ENCODE measurements at places on chromosomes 1 and 21.

GRCh38 chr1:168469690-168470089 lies 74.1 kb downstream of the XCL2 start:
- peak; percentile 70 for DNase-seq

- no peak for DNase-seq
Observed at GRCh38 chr21:45111703-45112102, 37.3 kb downstream of the ADARB1 start.

GRCh38 chr1:48691429-48692001 lies 85.2 kb downstream of the BEND5 start:
- no peak for DNase-seq

GRCh38 chr1:33137800-33138199 lies 44.0 kb downstream of the TRIM62 start:
- no peak for DNase-seq

DNA sequence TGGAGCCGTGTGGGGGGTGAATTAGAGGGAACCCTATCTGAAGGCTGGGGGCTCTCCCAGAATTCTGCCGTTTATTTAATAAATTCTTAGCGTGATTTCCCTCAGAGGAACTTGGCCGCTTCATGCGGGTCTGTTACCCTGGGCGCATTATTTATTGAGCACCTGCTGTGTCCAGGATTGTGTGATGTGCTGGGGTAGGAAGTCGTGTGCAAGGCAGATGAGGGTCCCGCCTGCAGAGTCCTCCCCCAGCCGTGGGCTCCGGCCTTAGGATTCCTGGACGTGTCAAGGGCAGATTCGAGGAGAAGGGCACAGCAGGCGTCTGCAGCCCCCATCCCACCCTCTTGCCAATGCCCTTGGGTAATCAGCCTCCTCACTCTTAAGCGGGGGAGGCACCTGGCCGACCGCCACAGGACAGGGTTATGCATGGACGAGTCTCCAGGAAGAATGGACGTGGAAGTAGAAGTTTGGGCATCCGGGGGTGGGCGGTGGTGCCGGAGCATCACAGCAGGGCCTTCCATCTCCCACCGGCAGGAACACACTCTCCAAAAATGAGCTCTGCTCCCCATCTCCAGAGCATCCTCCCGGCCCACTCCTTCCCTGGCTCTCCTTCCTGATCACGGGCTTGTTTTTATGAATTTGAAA lies 233.3 kb upstream of the C1orf174 start:
- DNase-seq, result no peak

- DNase-seq, result no peak
Observed at GRCh38 chr1:87961992-87962391, 633.3 kb downstream of the LMO4 start.

GRCh38 chr1:48250572-48250971 lies 28.1 kb downstream of the SLC5A9 start:
- DNase-seq, result no peak

DNA sequence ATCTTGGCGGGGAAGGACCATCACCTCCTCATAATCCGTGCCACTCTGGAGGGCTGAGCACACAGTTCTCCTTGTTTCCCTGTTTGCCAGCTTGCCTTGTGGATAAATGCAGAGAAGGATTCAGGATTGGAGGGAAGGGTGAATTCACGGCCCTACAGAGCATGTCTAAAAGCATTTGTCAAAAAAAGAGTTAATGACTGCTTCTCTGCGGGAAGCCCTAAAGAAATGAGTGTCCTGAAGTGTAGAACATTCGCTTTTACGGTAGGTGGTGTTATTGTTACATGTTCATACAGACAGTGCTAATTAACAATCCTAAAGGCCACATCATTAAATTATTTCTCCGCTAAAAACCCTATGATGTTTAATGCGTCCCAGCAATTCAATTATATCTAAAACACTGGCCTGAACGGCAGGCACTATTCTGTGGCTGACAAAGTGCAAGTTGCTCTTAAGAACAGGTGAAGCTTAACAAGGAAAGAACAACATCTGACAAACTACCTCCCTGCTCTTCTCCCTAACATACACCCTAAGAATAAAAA lies 112.3 kb upstream of the NFIA start:
- DNase-seq, result no peak

- DNase-seq, result no peak
Observed at GRCh38 chr1:210234329-210234757, 1.7 kb downstream of the SERTAD4 start.

- DNase-seq, result no peak
Observed at GRCh38 chr1:26318338-26319064, 743 bp downstream of the CD52 start.

- no peak for DNase-seq
Observed at GRCh38 chr1:5662744-5663126, 329.5 kb downstream of the NPHP4 start.

- no peak for DNase-seq
Observed at GRCh38 chr1:115115521-115116161, 26.3 kb upstream of the TSPAN2 start.

GRCh38 chr1:247747616-247748015 lies 325 bp downstream of the OR14A2 start:
- no peak for DNase-seq

DNA sequence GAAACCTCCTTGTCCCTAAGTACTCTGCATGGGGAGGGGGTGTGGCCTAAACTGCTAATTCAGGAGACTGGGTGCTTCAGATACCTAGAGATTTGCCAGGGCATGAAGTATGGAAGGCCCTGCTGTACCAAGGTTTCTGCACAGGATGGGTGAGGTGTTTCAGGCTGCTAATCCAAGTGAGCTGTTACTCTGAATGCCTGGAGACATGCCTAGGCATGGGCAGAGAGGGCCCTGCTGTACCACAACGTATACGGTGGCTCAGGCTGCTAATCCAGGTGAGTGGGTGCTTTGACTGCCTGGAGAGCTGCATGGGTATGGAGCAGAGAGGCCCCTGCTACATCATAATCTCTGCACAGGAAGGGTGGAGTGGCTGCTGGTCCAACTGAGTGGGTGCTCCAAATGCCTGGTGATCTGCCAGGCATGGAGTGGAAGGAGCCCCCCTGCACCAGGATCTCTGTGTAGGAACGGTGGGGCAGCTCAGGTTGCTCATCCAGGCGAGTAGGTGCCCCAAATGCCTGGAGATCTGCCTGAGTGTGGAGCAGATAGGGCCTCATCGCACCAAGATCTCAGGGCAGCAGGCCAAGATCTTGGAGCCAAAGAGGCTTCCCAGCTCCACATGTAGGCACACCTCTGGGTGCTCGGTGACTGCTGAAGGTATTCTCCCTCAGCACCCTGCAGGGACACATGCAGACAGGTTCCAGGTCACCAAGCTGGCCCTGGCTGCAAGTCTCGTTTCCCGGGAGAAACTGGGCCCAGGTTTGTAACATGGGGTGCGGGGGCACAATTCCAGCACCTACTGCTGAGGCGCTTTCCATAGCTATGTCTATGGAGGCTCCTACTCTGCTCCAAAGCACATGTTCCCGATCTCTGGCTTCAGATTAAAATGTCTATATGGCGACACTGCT lies 252.5 kb upstream of the PLXNA2 start:
- DNase-seq, result no peak

- no peak for DNase-seq
Observed at GRCh38 chr1:152917794-152918193, 9.4 kb downstream of the IVL start.

DNA sequence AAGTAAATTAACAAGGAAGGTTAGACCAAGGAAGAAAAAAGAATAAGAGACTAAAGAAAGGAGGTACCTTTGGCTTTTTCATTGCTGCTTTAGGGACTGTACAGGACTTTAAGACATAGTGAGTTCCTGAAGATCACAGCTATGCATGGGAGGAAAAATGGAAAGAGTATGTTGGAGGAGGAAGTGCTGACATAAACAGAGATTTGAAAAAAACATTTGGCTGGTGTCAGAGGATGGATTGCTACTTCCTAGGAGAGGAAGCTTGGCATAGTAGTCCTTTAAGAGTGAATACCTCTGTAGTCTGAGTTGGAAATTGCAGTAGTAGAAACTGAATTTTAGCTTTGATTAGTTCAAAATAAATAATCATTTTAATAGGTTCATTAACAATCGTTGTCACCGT lies 398.4 kb downstream of the RYR2 start:
- DNase-seq, result no peak

DNA sequence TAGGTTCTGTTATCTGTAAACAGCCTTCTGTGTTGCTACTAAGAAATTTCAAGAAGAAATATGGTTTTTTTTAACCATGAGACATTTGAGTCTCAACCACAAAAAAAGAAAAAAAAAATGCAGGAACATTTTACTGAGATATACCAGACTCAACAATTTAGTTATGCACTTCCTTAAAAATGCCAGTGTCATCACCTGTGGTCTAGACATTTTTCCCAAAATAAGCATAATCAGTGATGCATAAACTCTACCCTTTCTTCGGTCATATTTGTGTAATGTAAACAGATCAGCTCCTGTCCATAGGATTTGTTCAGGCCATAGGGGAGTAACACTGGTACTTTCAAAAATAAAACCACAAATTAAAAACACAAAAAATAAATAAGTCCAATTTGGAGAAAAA lies 122.6 kb upstream of the TNFSF4 start:
- no peak for DNase-seq

DNA sequence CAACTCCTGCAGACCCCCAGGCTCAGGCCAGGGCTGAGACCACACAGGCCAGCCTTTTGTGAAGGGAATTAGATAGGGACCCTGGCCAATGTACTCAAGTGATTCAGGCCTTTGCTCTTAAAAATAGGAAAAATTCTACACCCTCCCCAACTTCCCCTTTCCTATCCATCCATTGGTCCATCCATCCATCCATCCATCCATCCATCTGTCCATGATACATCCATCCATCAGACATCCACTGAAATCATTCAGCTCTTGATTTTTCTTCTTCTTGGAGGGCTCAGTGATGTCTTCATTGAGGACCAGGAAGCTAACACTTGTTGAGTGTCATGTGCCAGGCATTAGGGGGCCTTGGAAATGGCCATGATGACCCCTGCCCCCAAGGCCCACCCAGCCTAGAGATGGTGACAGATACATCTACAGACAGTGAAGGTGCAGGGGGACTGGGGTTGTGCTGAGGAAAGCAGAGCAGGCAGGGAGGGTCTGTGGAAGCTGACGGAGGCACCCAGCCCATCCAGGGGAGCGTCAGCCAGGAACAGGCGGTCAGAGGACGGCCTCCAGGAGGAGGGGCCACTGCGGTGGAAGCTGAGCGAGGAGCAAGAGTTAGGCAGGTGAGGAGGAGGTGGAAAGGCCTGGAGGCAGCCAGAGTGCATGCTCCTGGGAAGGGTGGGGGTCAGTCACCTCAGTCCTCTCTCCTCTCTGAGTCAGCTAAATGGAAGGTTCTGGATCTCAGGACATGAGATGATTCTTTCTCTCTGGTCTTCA lies 81.9 kb downstream of the EPHB2 start:
- peak; percentile 58 for DNase-seq
